Tibial artery (tissue), 4 donors: ENCODE measurements at places on chromosomes 6 and 20.
A peak's percentile ranks its signal among the peaks of the same experiment; 100 is the strongest.

- no peaks in the 10 kb centered on the region for H3K27me3 ChIP-seq
- peaks cover 6% of the 10 kb centered on the region for H3K4me1 ChIP-seq
- H3K27ac ChIP-seq = no peak overlapping the region
- H3K4me3 ChIP-seq = no peak overlapping the region
- no peaks in the 10 kb centered on the region for H3K36me3 ChIP-seq
Observed at GRCh38 chr6:163708466-163708865, 293.9 kb downstream of the QKI start.

DNA sequence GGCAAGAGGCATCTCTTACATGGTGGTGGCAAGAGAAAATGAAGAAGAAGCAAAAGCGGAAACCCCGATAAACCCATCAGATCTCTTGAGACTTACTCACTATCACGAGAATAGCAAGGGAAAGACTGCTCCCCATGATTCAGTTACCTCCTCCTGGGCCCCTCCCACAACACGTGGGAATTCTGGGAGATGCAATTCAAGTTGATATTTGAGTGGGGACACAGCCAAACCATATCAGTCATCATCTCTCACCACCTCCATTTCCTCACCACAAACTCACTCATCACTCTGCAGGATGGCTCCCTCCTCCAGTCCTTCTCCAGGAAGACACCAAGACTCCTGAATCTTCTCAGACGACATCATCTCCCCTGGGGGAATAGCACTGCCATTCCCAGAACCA is 25.8 kb upstream of the SLC16A10 start:
- H3K27ac ChIP-seq = no peak overlapping the region
- no peak for DNase-seq
- H3K36me3 ChIP-seq = no peaks in the 10 kb centered on the region
- no peak overlapping the region for H3K4me3 ChIP-seq
- H3K4me1 ChIP-seq = no peaks in the 10 kb centered on the region

DNA sequence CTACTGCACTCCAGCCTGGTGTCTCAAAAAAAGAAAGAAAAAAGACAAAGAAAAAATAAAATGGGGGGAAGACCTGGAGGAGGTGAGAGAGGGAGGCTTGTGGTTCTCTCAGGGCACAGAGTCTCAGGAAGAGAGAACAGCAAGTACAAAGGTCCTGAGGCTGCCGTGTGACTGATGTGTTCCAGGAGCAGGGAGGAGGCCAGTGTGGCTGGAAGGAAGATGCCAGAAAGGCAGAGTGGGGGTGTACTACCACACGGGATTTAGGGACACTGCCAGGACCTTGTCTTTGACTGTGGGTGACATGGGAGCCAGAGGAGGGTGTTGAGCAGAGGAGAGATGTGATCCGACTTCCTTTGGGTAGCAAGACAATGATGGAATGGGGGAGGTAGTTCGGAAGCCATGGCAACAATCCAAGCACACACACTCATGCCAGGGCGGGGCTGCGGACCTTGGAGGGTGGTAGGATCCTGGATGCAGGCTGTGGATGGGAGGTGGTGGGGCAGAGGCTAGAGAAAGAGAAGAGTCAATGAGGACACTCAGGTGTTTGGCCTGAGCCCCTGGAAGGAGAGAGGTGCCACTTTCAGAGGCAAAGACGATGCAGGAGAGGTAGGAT is 136.4 kb upstream of the PTPN1 start:
- no peaks in the 10 kb centered on the region for H3K27me3 ChIP-seq
- no peaks in the 10 kb centered on the region for H3K4me1 ChIP-seq
- DNase-seq = no peak
- H3K27ac ChIP-seq = no peak overlapping the region
- no peak overlapping the region for H3K4me3 ChIP-seq
- H3K36me3 ChIP-seq = no peaks in the 10 kb centered on the region

DNA sequence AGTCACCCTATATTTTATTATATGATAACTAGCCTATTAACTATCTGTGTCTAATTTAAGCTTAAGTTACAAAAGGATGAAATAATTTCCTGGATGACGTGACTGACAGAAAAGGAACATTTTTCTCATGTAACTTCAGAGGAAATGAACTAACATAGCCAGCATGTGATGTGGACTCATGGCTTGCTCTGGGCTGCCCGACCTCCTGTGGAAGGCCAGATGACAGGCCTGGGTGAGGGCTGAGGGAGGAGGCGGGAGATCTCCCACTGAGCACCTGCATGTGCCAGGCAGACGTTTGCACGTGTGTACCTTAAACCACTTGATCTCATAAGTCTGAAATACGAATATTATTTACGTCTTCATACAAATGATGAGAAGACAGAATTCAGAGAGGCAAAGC is 321.1 kb downstream of the SYNE1 start:
- peaks cover 69% of the 10 kb centered on the region for H3K36me3 ChIP-seq
- peak overlapping the region; percentile 54 for H3K27ac ChIP-seq
- no peaks in the 10 kb centered on the region for H3K4me1 ChIP-seq
- H3K27me3 ChIP-seq = no peaks in the 10 kb centered on the region
- DNase-seq = peak; percentile 69

- H3K27me3 ChIP-seq = no peaks in the 10 kb centered on the region
- H3K36me3 ChIP-seq = peaks cover 42% of the 10 kb centered on the region
- peak; percentile 48 for DNase-seq
- no peak overlapping the region for H3K27ac ChIP-seq
- H3K4me1 ChIP-seq = no peaks in the 10 kb centered on the region
Observed at GRCh38 chr6:169778646-169779045, 27.2 kb downstream of the ERMARD start.

DNA sequence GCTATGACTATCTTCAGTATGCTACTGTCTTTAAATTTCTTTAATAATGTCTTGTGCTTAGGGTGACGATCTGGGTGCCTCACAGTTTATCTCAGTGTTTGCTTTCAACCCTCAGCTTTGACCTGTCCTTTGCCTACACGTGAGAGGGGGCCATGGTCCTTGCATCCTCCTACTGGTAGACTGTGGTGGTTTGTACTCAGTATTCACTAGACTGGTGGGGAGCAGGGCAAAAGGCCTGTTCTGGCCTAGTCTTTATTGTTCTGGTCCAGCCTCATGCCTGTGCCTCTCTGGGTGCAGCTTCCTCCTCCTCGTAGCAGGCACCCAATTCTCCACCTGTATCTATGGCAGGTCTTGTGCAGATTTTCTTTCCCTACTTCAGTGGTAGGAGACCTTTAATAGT is 354.9 kb downstream of the CD109 start:
- no peak overlapping the region for H3K27ac ChIP-seq
- H3K4me1 ChIP-seq = no peaks in the 10 kb centered on the region
- H3K27me3 ChIP-seq = no peaks in the 10 kb centered on the region
- H3K4me3 ChIP-seq = no peak overlapping the region
- no peaks in the 10 kb centered on the region for H3K36me3 ChIP-seq

DNA sequence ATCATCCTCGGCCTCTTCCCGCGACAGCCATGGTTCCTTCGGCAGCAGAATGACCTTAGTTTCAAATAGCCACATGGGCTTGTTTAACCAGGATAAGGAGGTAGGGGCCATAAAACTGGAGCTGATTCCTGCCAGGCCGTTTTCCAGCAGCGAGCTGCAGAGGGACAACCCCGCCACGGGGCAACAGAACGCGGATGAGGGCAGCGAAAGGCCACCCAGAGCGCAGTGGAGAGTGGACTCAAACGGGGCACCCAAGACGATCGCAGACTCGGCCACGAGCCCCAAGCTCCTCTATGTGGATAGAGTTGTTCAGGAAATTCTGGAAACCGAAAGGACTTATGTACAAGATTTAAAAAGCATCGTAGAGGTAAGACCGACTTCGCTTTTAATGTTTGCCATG is 131.8 kb upstream of the MTHFD1L start:
- no peak overlapping the region for H3K4me3 ChIP-seq
- no peaks in the 10 kb centered on the region for H3K27me3 ChIP-seq
- no peaks in the 10 kb centered on the region for H3K36me3 ChIP-seq
- no peak overlapping the region for H3K27ac ChIP-seq
- no peak for DNase-seq

GRCh38 chr20:63067266-63067635 is 60.5 kb upstream of the BHLHE23 start:
- H3K27ac ChIP-seq = no peak overlapping the region
- DNase-seq = no peak
- H3K4me1 ChIP-seq = no peaks in the 10 kb centered on the region

DNA sequence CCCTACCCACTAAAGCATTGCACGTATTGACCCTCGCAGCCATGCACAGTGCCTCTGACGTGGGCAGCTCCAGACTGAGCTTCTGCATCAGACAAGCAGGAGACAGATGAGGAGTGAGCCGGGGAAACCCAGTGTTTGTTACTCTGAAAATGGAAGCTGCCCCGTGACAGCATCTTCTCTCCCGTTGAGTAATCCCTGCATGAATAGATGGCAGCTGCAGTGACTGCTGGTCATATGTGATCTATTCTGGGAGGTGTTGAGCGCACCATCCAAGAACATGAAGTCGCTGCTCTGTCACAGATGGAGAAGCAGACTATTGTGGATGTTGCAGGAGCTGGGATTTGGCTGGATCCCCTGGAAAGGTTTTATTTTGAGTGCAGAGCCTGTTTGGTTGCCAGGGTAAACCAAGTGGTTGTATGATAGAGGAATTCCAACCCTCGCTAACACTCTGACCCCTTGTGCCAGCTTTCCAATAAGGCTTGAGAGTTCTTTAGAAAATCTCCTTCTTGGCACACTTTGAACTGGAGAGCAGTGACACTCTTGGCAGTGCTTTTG is 242.2 kb downstream of the NRN1 start:
- no peaks in the 10 kb centered on the region for H3K27me3 ChIP-seq
- DNase-seq = peak; percentile 84
- peak overlapping the region; percentile 85 for H3K27ac ChIP-seq
- H3K4me1 ChIP-seq = peaks cover 5% of the 10 kb centered on the region
- no peaks in the 10 kb centered on the region for H3K36me3 ChIP-seq

DNA sequence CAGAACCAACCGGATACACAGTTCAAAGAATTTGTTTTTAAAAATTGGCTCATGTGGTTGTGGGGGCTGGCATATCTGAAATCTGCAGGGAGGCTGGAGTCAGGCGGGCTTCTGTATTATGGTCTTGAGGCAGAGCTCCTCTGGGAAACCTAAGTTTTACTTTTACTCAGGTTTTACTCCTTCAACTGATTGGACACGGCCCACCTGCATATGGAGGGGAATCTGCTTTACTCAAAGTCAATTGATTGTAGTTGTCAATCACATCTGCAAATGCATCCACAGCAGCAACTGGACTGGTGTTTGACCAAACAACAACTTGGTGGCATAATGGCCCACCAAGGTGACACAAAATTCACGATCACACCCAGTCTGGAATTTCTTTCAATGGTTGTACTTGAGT is 103.4 kb downstream of the ERMARD start:
- no peak overlapping the region for H3K27ac ChIP-seq
- peak; percentile 1 for DNase-seq
- no peaks in the 10 kb centered on the region for H3K27me3 ChIP-seq
- no peaks in the 10 kb centered on the region for H3K4me1 ChIP-seq
- no peaks in the 10 kb centered on the region for H3K36me3 ChIP-seq
- H3K4me3 ChIP-seq = no peak overlapping the region

DNA sequence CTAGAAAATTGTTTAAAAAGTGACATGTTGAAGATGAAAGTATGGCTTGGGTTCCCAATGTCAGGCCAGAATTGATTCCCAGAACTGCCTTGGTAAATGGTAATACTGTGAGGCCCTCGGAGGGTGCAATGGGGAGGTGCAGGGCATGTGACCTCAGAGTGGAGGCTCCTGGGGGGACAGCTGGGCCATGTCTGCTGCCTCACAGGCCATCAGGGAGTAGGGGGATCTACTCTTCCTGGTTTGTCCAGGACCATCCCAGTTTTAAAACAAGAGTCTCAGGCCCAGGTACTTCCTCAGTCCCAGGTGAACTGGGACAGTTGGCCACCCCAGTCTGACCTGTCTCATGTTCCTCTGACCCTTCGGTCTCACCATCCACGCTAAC is 55.3 kb upstream of the SNX9 start:
- no peak for DNase-seq
- peaks cover 11% of the 10 kb centered on the region for H3K27me3 ChIP-seq
- H3K4me3 ChIP-seq = no peak overlapping the region
- H3K4me1 ChIP-seq = peaks cover 33% of the 10 kb centered on the region
- H3K36me3 ChIP-seq = no peaks in the 10 kb centered on the region

DNA sequence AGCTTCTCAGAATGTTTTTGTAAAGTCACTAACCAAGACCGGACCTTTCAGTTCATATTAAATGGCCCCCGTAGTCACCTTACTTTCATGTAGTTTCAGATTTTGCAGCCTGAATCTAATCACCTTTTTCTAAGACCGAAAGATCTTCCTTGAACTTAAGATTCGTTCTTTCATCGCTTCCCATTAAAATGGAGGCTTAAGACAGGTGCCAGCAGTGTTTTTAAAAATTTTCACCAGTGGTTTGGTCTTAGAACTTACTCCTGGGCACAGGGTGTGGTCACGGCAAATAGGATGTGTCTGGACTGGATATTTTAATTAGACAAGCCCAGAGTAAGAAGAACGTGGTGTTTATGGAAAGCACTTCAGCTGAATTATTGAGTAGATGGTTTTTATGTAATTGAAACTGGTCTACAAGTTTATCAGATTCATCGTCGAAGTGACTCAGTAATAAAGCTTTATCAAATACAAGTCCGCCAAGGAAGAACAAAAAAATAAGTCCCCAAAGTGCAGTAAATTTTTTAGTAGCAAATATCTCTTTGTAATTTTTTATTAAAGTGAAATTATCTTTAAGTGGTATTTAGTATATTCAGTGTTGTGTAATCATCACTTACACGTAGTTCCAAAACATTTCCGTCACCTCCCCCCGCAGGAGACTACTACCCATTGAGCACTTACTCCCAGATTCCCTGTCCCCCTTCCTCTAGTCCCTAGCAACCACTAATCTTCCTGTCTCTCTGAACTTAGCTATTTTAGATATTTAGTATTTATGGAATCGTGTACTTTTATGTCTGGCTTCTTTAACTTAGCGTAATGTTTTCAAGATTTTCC is 868 bp downstream of the SRSF3 start:
- peaks cover 39% of the 10 kb centered on the region for H3K36me3 ChIP-seq
- peaks cover 49% of the 10 kb centered on the region for H3K4me1 ChIP-seq
- no peaks in the 10 kb centered on the region for H3K27me3 ChIP-seq
- peak; percentile 75 for DNase-seq

DNA sequence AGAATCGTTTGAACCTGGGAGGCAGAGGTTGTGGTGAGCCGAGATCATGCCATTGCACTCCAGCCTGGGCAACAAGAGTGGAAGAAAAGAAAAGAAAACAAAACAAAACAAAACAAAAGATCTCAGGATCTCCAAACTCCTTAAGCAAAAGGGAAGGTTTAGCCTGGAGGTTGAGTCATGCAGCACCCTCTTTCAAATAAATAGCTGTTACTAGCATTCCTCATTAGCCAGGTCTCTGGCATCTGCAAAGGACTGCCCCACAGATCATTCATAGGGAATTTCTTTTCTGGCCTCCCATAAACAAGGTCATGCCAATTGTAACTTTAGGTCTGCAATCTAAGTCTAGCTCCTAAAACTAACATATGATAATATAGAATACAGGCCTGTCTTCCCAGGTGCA is 37.2 kb downstream of the EDN1 start:
- DNase-seq = no peak
- peaks cover 17% of the 10 kb centered on the region for H3K4me1 ChIP-seq
- no peak overlapping the region for H3K27ac ChIP-seq
- H3K27me3 ChIP-seq = no peaks in the 10 kb centered on the region
- H3K36me3 ChIP-seq = no peaks in the 10 kb centered on the region

GRCh38 chr6:159119791-159120190 is 49.4 kb upstream of the FNDC1 start:
- no peaks in the 10 kb centered on the region for H3K27me3 ChIP-seq
- no peak overlapping the region for H3K27ac ChIP-seq
- no peaks in the 10 kb centered on the region for H3K4me1 ChIP-seq
- no peak for DNase-seq
- no peak overlapping the region for H3K4me3 ChIP-seq

- no peaks in the 10 kb centered on the region for H3K4me1 ChIP-seq
- H3K27me3 ChIP-seq = no peaks in the 10 kb centered on the region
- no peak overlapping the region for H3K4me3 ChIP-seq
- H3K27ac ChIP-seq = no peak overlapping the region
- DNase-seq = no peak
Observed at GRCh38 chr6:79627422-79627821, 3.7 kb upstream of the SH3BGRL2 start.
